Stimulated activated CD8-positive, alpha-beta memory T cell treated with anti-CD3 and anti-CD28 coated beads, Interleukin-7, amount 100 ng/mL, for 48 hours (primary cell): ENCODE measurements at places on chromosomes 2 and 18.

DNA sequence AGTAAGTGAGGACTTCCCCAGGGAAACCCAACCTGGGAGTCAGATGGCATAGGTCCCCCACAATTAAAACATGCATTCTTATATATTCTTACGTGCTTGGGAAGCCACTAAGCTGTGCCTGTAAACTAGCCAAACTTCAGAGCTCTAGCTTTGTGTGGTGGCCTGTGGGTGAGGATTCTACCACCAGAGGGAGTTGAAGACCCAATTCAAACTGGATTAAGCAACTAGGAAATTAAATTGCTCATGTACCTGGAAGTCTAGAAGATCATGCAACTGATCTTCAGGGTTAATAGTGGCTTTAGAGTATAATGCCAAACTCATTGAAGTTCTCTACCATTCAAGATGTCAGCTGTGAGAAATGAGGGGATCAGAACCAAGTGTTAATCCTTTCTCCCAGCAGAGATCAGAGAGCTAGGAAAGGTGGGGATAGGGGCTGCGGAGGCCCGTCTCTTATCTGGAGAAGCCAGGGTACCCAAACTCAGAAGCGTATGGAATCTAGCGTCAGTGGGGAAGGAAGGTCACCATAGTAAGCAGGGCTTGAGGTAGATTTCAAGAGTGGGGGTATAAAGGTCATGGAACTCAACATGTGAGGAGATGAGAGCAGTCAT lies 53.2 kb upstream of the CCDC85A start:
- no peak for DNase-seq

- no peak for DNase-seq
Measured at GRCh38 chr2:186544255-186544675, 45.6 kb upstream of the ITGAV start.

- no peak for DNase-seq
Measured at GRCh38 chr2:178109813-178110212, 2.4 kb upstream of the RBM45 start.

GRCh38 chr2:136012315-136012714 lies 26.9 kb upstream of the DARS1 start:
- no peak for DNase-seq

DNA sequence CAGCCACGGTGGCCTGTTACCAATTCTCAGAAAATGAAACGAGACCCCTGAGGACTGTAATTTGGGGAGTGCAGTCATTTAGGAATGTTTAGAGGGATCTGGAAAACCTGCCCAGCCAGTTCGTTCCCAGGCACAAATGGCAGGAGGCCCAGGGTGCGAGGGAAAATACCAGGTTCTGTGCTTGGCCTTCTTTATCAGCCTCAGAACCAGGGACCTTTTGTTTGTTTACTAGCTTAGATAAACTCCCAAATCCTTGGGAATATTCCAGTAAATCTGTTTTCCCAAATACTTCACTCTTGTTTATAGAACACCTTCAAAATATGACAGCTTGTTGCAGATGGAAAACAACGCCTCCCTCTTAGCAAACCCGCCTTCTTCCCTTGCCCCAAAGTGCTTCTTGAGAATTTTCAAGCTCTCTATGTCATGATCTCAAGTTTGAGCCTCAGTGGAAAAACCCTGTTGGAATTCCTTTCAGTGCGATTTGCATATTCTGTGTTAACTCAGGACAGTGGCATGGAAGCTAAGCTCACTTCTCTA lies 400.3 kb upstream of the SMIM21 start:
- DNase-seq = no peak

DNA sequence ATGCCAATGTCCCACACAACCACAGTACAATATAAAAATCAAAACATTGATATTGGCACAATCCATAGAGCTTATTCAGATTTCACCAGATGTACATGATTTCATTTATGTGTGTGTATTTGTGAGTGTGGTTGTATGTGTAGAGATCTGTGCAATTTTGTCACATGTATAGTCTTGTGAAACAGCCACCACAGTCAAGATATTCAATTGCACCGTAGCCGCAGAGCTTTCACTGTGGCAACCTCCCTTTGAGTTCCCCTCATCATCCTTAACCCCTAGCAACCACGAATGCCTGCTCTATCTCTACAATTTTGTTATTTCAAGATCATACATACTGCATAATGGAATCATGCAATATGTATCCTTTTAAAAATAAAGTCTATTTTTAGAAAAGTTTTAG lies 391.3 kb downstream of the SETBP1 start:
- no peak for DNase-seq
